AG04449 (cell line): ENCODE measurements at places on chromosomes 7 and 10.

- DNase-seq = no peak
Observed at GRCh38 chr10:101897633-101898032, 54.0 kb upstream of the KCNIP2 start.

DNA sequence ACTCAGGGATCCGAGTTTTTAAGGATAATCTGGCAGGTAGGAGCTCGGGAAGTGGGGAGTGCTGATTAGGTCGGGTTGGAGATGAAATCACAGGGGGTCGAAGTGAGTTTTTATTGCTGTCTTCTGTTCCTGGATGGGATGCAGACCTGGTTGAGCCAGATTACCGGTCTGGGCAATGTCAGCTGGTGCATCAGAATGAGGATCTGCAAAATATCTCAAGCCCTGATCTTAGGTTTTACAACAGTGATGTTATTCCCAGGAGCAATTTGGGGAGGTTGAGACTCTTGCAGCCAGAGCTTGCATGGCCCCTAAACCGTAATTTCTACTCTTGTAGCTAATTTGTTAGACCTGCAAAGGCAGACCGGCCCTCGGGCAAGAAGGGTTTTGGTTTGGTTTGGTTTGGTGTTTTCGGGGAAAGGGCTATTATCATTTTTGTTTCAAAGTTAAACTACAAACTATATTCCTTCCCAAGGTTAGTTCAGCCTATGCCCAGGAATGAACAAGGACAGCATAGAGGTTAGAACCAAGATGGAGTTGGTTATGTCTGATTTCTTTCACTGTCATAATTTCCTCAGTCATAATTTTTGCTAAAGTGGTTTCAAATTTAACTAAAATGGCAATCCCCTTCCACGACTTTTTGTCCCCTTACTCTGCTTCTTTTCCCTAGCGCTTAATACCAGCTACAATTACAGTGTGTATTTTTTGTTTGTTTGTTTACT is 20.6 kb upstream of the PIK3CG start:
- DNase-seq = no peak

DNA sequence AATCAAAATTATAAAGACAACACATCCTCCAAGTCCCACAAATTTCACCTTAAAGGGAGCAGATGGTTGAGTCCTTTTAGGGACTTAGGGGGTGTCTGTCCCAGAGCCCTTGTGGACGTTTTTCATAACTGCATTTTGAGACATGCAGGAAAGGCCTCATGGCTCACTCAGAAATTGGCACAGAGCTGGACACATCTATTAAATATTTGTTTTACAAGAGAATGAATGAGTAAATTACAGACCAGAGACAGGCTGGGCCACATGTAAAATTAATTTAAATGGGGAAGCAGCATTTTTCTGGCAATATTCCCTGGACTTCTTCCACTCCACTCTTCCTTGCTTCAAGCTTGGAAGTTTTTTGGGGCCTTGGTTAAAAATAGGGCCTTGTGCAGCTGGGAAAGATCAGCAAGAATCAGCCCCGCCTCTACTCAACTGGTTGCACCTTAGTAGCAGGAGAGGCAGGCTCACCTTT is 20.0 kb downstream of the LAMB1 start:
- no peak for DNase-seq

- no peak for DNase-seq
Observed at GRCh38 chr10:88804083-88804812, 1.7 kb downstream of the LIPM start.

GRCh38 chr7:44814919-44815318 is 18.4 kb downstream of the PPIA start:
- no peak for DNase-seq

- DNase-seq = no peak
Observed at GRCh38 chr10:7243873-7244272, 167.0 kb downstream of the SFMBT2 start.

GRCh38 chr7:22564511-22565045 is 64.6 kb upstream of the STEAP1B start:
- no peak for DNase-seq

DNA sequence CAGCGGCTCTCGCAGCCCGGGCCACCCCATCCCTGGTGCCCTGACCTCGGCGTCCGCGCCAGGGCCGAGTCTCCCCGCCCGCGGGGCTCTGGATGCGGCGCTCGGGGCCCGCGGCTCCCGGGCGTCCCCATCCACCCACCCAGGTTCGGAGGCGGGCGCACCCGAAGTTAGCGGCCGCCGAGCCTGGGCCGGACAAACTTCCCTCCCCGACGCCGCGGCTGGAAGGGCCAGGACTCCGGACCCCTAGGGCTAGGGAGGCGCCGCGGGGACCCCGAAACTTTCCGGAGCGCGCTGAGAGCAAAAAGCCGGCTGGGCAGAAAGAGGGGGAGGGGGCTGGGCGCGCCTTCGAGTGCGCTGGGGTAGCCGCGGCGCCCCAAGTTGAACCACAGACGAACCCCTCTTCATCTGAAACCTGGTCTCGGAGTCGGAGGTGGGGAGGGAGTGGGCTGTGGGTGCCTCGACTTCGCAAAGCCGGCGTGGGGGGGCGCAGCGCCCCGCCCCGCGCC is 3.7 kb upstream of the ELFN1 start:
- DNase-seq = no peak
